AG04449 (cell line): ENCODE measurements at places on chromosomes 2 and 18.

- no peak for DNase-seq
These were observed 34.6 kb downstream of the EIPR1 start for GRCh38 chr2:3343012-3343411.

GRCh38 chr2:178143481-178143880, 31.2 kb downstream of the RBM45 start:
- no peak for DNase-seq

DNA sequence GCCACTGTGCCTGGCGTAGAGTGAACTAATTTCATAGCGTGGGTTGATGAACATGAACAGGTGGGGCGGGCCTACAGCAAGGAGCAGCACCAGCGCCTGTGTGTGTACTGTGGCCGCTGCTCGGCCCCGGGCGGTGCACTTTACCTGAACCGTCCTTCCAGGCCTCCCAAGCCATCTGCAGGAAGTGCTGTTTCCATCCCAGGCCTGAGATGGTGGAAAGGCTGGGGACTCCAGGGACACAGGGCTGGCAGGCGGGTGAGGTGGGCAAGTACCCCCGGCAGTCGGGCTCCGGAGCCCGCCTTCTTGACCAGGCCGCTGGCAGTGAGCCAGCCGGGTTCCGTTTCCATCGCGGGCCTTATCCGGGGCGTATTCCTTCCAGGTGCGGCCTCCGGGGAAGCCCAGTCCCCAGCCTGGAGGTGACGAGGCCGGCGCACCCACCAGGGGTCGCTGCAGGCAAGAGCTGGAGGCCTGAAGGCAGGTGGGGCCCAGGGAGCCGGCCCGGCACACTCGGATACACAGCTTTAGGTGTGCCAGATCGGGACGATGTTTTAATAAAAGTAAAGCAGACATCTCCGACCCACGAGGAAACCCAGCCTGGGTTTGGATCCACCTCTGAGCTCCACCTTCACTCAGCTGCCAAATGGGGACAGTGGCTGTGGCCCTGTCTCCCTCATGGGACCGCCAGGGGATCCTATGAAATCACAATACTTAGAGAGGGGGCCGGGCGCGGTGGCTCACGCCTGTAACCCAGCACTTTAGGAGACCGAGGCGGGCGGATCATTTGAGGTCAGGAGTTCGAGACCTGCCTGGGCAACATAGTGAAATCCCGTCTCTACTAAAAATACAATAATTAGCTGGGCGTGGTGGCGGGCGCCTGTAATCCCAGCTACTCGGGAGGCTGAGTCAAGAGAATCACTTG, 22.7 kb upstream of the PDIA6 start:
- DNase-seq, result no peak

GRCh38 chr2:7392076-7392787, 475.0 kb downstream of the RNF144A start:
- DNase-seq, result no peak

- DNase-seq, result no peak
These were observed 2.0 kb downstream of the ZNF638 start for GRCh38 chr2:71333619-71334018.

DNA sequence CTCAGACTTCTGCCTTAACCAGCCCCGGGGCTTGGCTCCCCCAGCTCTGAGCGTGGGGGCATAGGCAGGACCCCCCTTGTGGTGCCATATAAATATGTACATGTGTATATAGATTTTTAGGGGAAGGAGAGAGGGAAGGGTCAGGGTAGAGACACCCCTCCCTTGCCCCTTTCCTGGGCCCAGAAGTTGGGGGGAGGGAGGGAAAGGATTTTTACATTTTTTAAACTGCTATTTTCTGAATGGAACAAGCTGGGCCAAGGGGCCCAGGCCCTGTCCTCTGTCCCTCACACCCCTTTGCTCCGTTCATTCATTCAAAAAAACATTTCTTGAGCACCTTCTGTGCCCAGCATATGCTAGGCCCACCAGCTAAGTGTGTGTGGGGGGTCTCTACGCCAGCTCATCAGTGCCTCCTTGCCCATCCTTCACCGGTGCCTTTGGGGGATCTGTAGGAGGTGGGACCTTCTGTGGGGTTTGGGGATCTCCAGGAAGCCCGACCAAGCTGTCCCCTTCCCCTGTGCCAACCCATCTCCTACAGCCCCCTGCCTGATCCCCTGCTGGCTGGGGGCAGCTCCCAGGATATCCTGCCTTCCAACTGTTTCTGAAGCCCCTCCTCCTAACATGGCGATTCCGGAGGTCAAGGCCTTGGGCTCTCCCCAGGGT, 5.5 kb downstream of the CTDSP1 start:
- no peak for DNase-seq

- no peak for DNase-seq
These were observed 73.2 kb upstream of the GALNT5 start for GRCh38 chr2:157184161-157184895.

GRCh38 chr18:46346213-46346612, 242.0 kb downstream of the HAUS1 start:
- DNase-seq, result no peak

GRCh38 chr2:128411431-128411830, 92.8 kb upstream of the HS6ST1 start:
- DNase-seq, result no peak

DNA sequence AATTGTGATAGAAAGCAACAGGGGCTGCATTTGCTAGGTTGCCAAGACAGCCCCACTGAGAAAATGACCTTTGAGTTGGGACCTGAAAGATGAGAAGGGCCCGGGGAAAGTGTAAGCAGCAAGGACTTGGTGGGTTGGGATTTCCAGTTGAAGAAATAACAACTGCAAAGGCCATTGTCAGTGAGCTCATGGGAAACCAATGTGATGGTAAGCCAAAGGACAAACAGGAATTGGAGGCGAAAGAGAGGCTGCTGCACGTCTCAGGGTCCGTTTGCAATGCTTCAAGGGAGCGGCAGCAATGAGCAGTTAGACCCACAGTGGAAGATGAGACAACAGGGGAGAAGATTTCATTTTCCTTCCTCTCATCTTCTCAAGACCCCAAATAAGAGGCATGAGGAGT, 51.5 kb upstream of the RGPD4 start:
- DNase-seq, result no peak

- no peak for DNase-seq
These were observed 51.8 kb downstream of the PSD4 start for GRCh38 chr2:113225263-113226259.

DNA sequence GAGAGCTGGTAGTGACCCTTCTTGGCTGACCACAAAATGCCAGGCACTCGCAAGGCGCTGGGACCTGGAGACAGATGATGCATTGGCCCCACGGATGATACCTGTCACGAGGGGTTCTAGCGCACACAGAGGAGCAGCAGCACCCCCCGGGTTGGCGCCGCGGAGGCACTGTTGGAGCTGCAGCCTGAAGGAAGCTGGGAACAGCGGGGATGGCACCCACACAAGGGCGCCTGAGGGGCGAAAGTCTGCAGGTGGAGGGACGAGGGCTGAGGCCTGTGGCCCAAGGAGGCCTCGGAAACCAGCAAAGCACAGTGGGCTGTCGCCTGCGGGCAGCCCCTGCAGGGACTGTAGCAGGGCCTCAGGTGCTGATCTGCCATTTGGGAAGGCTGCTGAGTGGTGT, 33.6 kb downstream of the FAM228A start:
- no peak for DNase-seq

GRCh38 chr2:189037518-189037917, 63.3 kb downstream of the COL3A1 start:
- DNase-seq, result no peak

- DNase-seq, result no peak
These were observed 200.0 kb upstream of the SIX3 start for GRCh38 chr2:44741507-44741906.

DNA sequence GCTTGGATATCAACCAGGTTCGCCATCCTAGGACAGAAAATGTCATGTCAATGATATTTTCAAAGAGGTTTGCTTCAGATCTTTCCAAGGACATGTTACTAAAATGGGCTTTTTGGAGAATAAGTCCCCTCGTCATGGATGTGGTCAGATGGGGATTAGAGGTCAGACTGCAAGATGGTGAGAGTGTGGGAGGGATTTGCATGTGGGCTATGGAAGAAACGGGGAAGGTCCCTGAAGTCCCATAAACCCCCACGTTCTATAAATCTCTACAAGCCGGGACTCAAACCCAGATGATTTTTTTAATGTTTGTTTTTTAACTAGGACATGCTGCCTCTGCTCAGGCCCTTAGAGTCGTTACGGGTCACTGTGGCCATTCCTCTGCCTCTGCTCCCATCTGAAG, 37.7 kb upstream of the IGFBP5 start:
- DNase-seq, result no peak

DNA sequence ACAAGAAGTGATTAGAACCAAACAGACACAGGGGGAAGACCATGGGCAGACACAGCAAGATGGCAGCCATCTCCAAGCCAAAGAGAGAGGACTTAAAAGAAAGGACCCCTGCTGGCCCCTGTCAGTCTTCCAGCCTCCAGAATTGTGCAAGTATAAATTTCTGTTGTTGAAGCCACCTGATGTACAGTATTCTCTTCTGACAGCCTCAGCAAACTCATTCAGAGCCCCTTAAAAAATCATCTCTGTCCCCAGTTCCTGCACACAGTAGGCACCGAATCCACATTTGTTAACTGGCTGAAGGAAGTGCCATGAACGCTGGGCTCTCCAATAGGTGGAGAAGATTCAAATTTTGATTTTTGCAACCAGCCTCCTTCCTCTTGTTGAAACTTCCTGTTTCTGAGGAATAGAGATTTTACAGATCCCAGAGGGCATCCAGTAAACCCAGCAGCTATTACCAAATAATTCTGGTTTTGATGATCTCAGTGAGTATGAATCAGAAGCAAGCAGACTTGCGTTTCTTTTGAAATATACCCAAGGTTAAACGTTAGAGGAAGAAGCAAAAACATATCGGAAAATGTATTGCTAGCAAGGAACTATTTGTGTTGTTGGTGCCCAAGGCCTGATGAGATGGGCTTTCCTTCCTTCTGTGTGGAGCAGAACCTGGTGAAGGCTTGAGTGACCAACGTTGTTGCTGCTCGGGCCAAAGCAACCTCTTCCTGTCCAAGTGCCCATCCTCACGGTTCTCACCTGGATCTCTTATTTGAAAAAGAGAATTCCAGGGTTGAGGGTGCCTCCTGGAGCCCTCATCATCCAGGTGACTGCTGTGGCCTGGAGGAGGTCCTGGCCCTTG, 47.7 kb upstream of the PLB1 start:
- DNase-seq, result peak; percentile 71

DNA sequence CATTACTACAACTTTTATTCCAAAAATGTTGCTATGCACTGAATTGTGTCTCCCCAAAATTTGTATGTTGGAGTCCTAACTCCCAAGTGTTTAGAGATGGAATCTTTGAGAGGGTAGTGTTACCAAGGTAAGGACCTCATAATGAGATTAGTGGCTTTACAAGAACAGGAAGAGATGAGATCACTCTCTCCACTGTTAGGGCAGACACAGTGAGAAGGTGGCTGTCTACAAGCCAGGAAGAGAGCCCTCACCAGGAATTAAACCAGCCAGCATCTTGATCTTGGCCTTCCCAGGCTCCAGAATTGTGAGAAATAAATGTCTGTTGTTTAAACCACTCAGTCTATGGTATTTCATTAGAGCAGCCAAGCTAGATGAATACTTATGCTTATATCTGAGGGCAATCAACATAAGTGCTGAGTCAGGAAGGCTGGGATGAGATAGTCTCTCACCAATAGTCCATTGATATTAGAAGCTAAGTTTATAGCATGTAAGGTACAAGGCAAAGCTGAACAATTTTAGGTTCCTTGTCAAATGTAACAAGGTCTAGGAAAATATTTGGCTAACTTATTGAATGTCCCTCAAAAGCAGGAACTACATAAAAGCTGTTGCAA, 317.6 kb upstream of the REG3G start:
- no peak for DNase-seq

- peak; percentile 26 for DNase-seq
These were observed 68.0 kb downstream of the ZFP36L2 start for GRCh38 chr2:43158259-43158880.

DNA sequence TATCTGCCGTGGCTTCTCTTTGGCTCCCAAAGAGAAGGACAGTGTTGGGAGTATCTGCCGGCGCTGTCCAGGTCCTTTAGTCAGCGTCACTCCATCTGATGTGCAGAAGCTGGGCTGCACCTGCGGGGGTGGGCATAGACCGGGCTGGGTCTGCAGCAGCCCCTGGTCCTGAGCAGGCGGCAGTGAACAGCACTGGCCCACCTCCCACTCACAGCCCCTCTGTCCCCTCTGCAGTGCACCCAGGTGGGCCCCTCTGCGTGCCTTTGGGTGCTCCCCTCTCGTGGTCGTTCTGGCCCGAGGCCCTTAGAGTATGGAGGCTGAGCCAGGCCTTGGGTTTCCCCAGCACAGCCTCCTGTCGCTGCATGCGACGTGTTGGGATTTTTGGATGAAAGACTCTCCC, 95.7 kb downstream of the USP40 start:
- no peak for DNase-seq

DNA sequence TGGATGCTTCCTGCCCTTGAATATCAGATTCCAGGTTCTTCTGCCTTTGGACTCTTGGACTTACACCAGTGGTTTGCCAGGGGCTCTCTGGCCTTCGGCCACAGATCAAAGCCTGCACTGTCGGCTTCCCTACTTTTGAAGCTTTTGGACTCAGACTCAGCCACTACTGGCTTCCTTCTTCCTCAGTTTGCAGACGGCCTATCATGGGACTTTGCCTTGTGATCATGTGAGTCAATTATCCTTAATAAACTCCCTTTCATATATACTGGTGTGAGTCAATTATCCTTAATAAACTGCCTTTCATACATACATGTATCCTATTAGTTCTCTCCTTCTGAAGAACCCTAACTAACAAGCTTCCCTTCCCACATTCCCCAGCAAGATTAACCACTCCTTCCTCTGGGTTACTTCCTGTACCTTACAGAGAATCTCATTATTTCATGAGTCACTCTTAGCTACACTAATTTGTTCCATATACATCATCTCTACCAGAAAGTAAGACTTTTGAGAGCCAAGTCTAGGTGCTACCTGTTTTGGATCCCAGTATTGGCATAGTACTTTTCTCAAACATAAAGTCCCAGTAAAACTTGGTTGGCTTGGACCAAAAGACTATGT, 31.3 kb upstream of the LRATD1 start:
- no peak for DNase-seq

GRCh38 chr18:27845897-27846296, 331.0 kb downstream of the CDH2 start:
- no peak for DNase-seq

GRCh38 chr2:228535396-228535795, 353.9 kb upstream of the SPHKAP start:
- no peak for DNase-seq

DNA sequence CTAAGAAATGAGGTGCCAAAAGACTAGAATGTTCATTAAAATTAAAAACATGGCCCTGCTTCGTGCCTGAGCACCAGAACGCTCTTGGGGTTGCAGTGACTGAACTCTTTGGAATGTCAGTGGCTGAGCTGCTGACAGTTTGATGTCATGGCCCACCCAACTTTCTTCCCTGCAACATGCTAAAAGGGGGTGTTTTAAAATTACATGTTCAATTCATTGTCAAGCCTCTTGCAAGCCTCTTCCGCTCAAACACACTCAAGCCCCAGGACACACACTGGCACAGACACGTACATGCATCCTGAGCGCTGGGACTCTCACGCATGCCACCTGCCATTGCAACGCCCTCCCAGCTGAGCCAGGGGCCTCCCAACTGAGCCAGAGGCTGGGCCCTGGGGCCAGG, 12.6 kb downstream of the RUFY4 start:
- peak; percentile 63 for DNase-seq

- DNase-seq, result no peak
These were observed 113.4 kb downstream of the GBX2 start for GRCh38 chr2:236054621-236055305.
